ENCODE measurements at places on chromosomes 2 and 18.

- peak; percentile 47 for DNase-seq
Observed at GRCh38 chr2:232502911-232503808, 15.5 kb upstream of the ECEL1 start.

DNA sequence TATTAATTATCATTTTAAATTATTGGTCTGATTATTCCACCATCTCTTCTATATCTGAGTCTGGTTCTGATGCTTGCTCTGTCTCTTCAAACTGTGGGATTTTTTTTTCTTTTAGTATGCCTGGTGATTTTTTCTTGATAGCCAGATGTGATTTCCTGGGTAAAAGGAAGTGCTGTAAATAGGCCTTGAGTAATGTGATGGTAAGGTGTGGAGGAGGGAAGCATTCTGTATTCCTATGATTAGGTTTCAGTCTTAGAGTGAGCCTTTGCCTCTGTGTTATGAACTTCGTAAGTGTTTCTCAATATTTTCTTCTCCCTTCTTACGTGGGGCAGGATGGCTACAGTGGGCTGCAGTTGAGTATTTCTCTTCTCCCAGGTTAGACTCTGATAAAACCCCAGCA, 103.0 kb downstream of the EHBP1 start:
- DNase-seq: no peak

DNA sequence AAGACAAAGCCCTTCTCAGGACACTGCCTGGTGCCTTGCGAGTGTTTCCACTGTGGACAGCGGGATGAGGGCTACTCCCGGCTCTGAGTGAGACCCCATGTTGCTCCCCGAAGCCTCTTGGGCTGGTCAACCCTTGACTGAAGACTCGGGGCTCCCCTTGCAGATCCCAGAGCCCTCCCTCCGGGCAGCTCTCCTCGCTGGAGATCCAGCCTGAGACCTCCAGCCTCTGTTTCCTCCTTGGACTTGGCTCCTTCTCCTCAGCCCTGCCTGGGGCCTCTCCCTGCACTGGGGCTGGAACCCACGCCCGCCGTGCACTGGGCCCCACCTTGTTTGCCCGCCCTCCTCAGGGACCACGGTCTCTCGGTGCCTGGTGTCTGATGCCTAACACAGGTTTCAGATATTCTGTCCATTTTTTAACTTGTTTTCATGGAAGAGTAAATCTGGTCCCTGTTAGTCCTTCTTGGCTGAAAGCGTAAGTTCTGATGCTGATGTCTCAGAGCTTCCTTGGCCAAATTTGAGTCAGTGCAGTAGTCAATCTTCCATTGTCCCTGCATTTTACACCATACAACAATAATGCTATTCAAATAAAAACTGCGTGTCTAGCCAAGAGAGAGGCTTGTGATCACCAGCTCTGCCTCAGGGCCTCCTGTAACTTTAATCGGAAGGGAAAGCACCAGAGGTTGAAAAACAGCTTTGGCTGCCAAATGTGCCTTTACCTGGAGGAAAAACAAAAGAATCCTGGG, 139.3 kb upstream of the CTDP1 start:
- DNase-seq: no peak

GRCh38 chr2:117019357-117019756, 795.1 kb upstream of the DDX18 start:
- no peak for DNase-seq

- DNase-seq: no peak
Observed at GRCh38 chr2:241724975-241725870, 9.2 kb upstream of the D2HGDH start.

- DNase-seq: no peak
Observed at GRCh38 chr2:7325186-7325585, 408.0 kb downstream of the RNF144A start.

DNA sequence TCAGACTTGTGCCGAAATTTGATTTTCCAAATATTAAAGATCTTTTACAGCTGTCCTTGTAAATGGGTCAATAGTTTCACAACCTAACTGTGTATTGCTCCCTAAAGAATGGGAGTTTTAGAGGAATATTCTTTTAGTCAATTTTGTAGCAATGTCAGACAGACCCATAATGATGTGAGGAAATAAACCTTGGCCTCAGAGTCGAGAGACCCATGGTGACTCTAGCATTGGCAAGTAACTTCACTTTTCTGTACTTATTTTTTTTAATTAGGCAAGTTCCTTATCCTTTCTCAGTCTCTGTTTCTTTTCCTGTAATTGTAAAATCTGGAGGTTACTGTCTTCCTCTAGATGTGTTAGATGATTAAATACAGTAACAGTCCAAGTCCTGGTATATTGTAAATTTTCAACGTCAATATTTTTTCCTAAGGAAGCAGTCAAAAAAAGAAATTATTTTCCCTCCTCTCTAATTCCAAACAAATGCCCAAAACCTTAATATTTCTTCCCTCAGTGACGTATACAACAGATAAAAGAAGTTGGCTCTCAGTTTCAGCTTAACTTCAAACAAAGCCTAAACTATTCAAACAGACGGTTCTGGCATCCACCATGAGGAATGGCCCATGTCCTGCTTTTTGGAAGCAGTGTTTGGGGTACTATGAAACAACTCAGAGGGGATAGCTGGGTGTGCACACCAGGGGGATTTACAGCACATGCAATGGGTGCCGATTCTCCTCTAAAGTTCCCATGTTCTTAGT, 466.7 kb downstream of the TNS1 start:
- no peak for DNase-seq

DNA sequence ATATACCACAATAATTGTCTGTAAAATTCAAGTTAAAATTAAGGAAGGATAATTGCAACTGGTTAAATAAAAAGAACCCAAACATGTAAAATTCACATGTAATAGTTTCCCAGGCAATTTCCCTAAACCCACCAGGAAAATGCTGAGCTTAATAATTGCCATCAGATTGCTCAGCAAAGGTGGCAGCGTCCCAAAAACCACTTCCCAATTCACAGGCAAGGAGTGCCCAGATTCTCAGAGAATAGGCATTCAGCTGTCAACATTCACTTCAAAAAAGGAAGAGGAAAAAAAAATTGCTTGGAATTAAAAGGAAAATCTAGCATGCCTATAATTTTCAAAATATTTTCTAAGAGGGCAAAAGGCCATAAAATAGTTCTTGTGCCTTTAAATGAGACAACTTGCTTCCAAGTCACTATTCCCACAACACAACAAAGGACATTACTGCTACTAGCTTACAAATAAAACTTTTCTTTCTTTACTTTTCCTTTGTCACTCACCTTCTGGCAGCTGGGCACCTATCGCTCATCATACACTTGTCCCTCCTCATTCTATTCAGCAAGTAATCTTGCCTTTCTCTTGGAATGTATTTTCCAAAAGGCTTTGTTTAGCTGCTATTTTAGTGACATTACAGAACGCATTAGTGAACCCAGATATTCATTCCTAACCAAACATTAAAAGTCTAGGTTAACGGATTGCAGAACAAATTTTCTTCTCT, 15.2 kb downstream of the SRBD1 start:
- no peak for DNase-seq

- no peak for DNase-seq
Observed at GRCh38 chr2:237490009-237490711, 3.1 kb downstream of the MLPH start.

DNA sequence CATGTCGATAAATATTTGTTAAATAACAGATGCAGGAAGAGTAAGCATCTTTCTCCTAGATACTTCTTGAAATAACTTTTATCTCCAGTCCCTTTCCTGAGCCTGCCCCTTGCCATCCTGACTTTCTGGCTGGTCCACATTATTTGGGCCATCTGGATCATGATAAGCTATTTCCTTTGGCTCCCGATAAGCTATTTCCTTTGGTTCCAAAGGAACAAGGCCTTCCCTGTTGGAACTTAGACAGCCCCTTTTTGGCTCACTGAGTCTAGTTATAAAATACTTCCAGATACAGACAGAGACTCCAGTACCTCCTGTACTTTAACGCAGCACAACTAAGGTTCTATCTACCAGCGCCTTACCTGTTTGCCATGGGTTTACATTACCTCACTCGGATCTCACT, 205.3 kb upstream of the CCDC150 start:
- no peak for DNase-seq

DNA sequence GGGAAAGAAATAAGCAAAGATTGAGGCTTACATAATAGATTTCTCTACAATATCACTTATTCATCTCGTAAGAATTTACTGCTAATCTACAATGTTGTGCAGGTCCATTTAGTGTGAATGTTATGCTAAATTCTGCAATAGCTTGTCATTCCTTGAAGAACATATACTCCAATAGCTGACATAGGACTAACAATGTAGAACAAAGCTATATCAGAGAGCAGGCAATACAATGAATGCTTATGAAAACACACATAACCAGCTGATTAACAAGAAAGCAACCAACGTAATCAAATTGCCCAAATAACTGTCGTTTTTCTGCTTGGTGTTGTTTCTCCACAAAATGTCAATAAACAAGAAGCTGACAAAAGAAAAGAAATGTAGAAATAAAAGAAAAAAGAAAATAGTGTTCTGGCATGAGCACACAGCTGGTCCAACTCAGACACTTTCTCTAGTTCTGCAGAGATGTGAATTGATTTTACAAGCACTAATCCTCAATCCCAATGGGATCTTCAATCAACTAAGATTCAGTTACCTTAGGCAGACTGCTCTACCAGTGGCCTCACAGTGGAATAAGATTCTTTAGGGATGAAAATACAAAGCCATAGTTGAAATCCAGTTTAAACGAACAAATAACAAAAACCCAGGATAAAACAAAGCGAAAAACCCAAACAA, 1024.7 kb upstream of the PIK3C3 start:
- no peak for DNase-seq

All from NCI-H1436 (cell line).